ENCODE measurements at places on chromosomes 13 and 19.
A peak's percentile ranks its signal among the peaks of the same experiment; 100 is the strongest.

DNA sequence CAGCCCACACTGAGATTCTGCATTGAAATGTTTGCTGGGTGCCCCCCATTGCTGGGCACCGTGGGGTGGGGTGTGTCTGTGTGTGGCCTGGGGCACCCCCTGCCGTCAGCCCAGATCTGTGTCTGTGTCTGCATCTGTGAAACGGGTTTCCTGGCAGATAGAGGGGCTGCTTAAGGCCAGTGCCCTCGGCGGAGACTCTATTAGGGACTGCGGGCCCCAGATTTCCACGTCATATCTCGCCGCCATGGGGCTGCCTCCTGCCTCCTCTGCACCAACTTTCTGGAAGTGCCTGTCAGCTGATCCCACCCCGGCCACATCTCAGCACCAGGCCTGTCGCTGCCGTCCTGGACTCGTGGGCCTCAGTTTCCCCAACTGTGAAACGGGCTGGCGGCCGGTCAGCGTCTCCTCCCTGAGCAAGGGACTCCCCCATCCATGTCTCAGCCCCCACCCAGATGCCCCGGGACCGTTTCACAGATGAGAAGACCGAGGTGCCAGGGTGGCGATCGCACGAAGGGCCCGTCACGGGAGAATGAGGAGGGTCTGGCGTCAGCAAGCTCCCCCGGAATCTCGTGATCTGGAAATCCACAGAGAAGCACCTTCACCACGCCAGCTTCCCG, 21.4 kb downstream of the ARID3A start:
- H3K27ac ChIP-seq: no peak overlapping the region
- no peak for DNase-seq
- H3K4me1 ChIP-seq: peaks cover 2% of the 10 kb centered on the region
- no peaks in the 10 kb centered on the region for H3K27me3 ChIP-seq
- no peaks in the 10 kb centered on the region for H3K36me3 ChIP-seq
- H3K4me3 ChIP-seq: no peak overlapping the region

GRCh38 chr19:50357178-50358100, 8.0 kb downstream of the NAPSA start:
- H3K4me3 ChIP-seq: peak overlapping the region; percentile 62
- H3K27me3 ChIP-seq: no peaks in the 10 kb centered on the region
- no peaks in the 10 kb centered on the region for H3K36me3 ChIP-seq
- peak overlapping the region; percentile 94 for H3K27ac ChIP-seq
- peaks cover 34% of the 10 kb centered on the region for H3K4me1 ChIP-seq
- DNase-seq: peak; percentile 85

DNA sequence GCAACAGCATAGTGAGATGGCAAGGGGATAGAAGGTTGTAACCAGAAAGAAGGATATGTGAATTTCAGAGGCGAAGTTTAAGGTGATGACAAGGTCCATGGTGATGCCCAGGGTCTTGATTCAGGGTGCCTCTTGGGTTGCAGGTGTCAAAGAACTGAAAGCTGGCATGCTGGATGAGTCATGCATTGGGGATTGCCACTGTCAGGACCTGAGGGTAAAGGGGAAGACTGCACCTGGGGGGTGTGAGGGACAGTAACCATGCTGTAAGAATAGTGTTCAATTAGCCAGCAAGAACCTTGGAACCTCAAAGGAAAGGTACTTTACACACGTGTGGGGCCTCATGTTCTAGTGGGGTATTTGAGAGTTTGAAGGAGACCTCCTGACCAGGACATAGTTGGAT, 279.6 kb downstream of the SLC7A1 start:
- no peaks in the 10 kb centered on the region for H3K27me3 ChIP-seq
- no peaks in the 10 kb centered on the region for H3K4me1 ChIP-seq
- DNase-seq: no peak
- H3K4me3 ChIP-seq: no peak overlapping the region
- no peaks in the 10 kb centered on the region for H3K36me3 ChIP-seq

DNA sequence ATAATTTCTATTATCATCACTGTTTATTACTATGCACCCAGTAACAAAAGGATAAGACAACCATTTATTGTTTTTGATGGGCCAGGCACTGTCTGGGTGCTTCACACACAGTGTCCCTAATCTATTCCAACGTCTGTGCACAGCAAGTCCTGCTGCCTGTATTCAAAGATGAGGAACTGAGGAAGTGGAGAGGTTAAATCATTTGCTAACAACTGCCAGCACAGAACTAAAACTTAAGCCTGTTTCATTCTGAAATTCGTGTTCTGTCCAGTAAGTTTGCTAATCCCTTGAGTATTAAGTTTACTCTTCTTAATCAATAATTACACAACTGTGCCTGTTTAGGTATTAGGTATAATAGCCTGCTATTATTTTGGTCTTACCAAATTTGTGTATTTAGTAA, 41.9 kb downstream of the TEX26 start:
- no peaks in the 10 kb centered on the region for H3K36me3 ChIP-seq
- H3K4me3 ChIP-seq: no peak overlapping the region
- no peak overlapping the region for H3K27ac ChIP-seq
- DNase-seq: no peak

DNA sequence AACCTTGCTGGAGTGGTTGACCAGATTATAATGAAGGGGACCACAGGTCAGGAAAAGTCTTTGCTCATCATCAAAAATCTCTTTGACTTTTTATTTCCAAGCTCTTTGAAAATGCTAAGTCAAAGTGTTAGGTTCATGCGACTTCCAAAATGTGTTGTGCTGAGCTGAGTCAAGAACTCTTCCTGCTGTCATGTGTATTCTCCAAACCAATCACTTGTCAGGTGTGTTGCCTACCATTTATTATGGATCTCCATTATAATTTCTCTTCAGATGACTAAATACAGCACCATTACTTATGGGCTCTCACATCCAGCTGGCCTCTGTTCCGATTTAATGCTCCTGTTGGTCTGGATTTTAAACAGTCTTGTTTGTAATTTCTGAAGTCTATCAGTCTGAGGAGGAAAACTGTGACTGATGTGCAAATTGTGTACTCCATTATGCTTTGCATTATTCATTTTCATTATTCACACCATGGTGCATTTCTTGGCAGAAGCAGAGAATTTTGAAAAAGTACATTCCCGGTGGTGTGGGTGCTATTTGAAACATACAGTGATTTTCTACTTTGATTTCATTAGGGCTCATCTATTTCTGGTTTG, 562.5 kb downstream of the LMO7 start:
- no peaks in the 10 kb centered on the region for H3K27me3 ChIP-seq
- H3K4me3 ChIP-seq: no peak overlapping the region
- no peak for DNase-seq
- H3K27ac ChIP-seq: no peak overlapping the region

GRCh38 chr13:55245005-55245644, 1895.6 kb upstream of the PRR20A start:
- no peaks in the 10 kb centered on the region for H3K36me3 ChIP-seq
- H3K4me1 ChIP-seq: no peaks in the 10 kb centered on the region
- H3K27me3 ChIP-seq: no peaks in the 10 kb centered on the region
- H3K4me3 ChIP-seq: no peak overlapping the region
- no peak for DNase-seq
- no peak overlapping the region for H3K27ac ChIP-seq

GRCh38 chr19:873084-873483, 13.6 kb downstream of the CFD start:
- peaks cover 16% of the 10 kb centered on the region for H3K4me1 ChIP-seq
- H3K27me3 ChIP-seq: no peaks in the 10 kb centered on the region
- H3K4me3 ChIP-seq: no peak overlapping the region
- DNase-seq: peak; percentile 76
- peak overlapping the region; percentile 7 for H3K27ac ChIP-seq
- H3K36me3 ChIP-seq: peaks cover 40% of the 10 kb centered on the region

DNA sequence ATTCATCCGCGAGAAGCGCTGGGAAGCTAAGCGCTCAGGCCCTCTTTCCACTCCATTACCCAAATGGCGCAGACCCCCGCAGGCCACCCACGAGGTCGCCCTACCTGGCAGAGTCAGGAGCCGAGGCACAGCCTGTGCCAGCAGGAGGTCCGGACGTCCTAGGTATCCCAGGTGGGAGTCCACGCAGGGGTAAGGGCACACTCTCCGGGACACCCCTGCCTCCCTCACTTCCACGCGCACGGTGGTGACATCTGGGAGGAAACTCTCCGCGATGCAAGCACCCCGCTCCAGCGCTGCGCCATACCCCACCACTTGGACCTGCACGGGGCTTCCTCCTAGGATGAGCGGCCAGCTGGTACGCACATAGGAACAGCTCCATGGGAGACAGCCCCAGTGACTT, 95.1 kb upstream of the ARHGEF7 start:
- no peak overlapping the region for H3K4me3 ChIP-seq
- H3K36me3 ChIP-seq: no peaks in the 10 kb centered on the region
- H3K27me3 ChIP-seq: no peaks in the 10 kb centered on the region
- H3K4me1 ChIP-seq: no peaks in the 10 kb centered on the region

DNA sequence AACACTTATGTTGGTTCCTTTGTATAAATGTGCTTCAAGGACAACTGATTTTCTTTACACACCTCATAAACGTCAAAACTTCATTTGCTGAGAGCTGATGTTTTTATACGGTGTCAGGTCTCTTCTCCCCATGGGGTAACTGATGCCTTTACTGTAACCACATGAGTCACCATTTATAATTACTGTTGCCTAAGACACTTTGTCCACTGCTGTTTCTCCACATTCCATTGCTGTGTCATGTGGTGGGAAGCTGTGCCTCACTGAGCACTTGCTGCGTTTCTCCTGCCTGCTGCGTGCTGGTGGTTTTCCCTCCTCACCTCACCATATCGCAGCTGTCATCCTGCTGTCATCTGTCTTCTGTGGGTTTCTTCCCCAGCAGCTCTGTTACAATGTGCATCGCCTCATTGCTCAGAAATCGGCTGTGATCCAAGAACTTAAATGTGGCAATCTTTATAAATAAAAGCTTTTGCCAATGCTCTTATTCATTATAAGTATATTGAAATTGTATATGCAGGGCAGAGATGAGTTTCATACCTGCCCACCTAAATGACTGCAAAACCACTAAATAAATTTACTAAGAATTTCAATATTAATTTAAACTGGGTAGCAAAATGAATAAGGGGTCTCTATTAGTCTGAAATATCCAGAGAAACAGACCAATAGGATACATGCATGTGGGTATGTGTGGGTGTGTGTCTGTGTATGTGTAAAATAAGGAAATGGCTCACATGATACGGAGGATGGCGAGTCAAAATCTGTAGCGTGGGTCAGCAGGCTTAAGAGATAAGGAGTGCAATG, 547.0 kb upstream of the SLITRK5 start:
- H3K36me3 ChIP-seq: no peaks in the 10 kb centered on the region
- H3K27me3 ChIP-seq: no peaks in the 10 kb centered on the region
- H3K4me1 ChIP-seq: no peaks in the 10 kb centered on the region
- no peak for DNase-seq
- H3K27ac ChIP-seq: no peak overlapping the region
- no peak overlapping the region for H3K4me3 ChIP-seq
